ENCODE measurements at places on chromosomes 13 and 19. TPM values are rescaled to one million over a fixed set of nuclear protein-coding genes. Genes with fewer than 3 reads are reported as not detected.

DNA sequence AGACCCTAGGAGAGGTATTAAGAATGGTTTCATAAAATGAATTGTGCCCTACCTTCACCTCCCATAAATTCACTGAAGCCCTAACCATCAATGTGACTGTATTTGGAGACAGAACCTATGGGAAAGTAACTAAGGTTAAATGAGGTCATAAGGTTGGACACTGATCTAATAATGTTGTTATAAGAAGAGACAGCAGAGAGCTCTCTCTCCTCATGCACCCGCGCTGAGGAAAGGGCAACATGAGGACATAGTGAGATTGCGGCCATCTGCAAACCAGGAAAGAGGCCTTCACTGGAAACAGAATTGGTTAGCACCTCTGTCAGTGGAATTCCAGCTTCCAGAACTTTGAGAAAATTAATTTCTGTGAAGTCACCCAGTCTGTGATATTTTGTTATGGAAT, 1396.1 kb upstream of the MIR17HG start:
- H3K27ac ChIP-seq, result no peak overlapping the region
- no peaks in the 10 kb centered on the region for H3K4me1 ChIP-seq
- no peak for DNase-seq
- H3K36me3 ChIP-seq, result no peaks in the 10 kb centered on the region

CEACAM1 gene
- total RNA-seq, result 30.0 TPM

- peaks cover 37% of the 10 kb centered on the region for H3K36me3 ChIP-seq
- H3K4me3 ChIP-seq, result no peak overlapping the region
- peak overlapping the region; percentile 11 for H3K27ac ChIP-seq
- H3K4me1 ChIP-seq, result peaks cover 34% of the 10 kb centered on the region
Observed at GRCh38 chr19:55391191-55391670, 5.5 kb downstream of the RPL28 start.

GRCh38 chr19:5246554-5247155, 94.0 kb downstream of the PTPRS start:
- H3K4me1 ChIP-seq, result peaks cover 2% of the 10 kb centered on the region
- DNase-seq, result no peak
- no peak overlapping the region for H3K27ac ChIP-seq
- no peaks in the 10 kb centered on the region for H3K27me3 ChIP-seq
- H3K36me3 ChIP-seq, result no peaks in the 10 kb centered on the region

DNA sequence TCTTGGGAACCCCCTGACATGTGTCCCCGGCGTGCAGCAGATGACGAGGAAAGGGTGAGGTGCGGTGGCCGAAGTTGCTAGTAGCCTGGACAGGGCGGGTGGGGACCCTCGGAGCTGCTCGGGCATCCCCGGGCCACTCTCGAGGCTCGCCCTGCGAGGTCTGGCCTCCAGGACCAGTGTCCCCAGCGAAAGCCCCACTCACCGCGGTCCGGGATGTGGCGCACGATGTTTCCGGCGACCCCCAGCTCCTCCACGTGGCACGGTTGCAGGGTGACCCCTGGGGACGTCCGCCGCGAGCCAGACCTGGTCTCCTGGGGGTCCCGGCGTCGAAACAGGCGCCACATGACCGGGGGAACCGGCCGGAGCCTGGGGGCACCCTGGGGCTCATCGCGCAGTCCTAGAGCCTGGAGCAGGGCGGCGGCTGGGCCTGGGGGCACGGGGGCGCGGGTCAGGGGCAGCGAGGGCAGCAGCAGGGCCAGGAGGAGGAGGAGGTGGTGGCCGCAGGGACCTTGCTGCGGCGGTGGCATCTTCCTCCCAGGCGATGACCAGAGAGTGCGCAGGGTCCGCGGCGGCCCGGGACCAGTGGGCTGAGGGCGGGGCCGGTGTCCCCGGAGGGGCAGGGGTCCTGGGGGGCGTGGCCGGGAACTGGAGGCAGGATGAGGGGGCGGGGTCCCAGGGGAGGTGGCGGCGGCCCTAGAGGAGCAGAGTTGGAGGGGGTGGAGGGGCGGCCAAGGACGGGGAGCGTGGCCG, 26.0 kb downstream of the CERS1 start:
- H3K4me1 ChIP-seq, result no peaks in the 10 kb centered on the region
- peaks cover 9% of the 10 kb centered on the region for H3K27me3 ChIP-seq
- H3K27ac ChIP-seq, result no peak overlapping the region
